ENCODE measurements at places on chromosomes 1 and 21.

DNA sequence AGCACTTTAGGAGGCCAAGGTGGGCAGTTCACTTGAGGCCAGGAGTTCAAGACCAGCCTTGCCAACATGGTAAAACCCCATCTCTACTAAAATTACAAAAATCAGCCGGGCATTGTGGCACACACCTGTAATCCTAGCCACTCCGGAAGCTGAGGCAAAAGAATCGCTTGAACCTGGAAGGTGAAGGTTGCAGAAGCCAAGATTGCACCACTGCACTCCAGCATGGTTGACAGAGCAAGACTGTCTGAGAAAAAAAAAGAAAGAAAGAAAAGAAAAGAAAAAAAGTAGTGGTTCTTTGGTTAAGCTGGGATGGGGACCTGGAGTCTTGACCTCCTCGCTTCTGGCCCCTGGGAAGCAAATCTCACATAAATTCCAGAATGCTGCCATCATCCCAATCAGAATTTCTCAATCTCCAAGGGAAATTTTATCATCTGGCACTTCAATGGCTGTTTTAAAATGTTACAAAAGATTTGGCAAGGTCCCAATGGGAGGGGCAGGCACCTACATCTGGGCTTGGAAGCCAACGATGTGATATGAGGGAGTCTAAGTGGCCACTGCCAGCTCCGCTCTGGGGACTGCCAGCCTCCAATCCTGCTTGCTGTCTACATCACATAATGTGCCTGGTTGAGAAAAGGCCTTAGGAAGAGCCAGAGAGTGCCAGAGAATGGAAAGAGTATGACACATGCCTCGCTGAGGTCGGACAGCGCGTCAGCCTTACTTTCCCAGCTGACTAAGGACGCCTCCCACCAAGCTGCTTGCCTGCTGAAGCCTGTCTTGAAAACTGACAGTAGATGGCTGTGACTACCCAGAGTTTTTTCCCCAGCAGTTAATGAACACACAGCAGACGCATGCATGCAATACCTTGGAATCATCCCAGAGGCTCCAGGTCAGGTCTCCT, 42.1 kb upstream of the SRP9 start:
- peak; percentile 75 for DNase-seq

GRCh38 chr1:24702511-24703293, 42.5 kb upstream of the CLIC4 start:
- peak; percentile 89 for DNase-seq

GRCh38 chr21:33035147-33035546, 9.4 kb downstream of the OLIG2 start:
- DNase-seq = no peak

GRCh38 chr1:35590476-35591040, 17.4 kb downstream of the TFAP2E start:
- DNase-seq = no peak

DNA sequence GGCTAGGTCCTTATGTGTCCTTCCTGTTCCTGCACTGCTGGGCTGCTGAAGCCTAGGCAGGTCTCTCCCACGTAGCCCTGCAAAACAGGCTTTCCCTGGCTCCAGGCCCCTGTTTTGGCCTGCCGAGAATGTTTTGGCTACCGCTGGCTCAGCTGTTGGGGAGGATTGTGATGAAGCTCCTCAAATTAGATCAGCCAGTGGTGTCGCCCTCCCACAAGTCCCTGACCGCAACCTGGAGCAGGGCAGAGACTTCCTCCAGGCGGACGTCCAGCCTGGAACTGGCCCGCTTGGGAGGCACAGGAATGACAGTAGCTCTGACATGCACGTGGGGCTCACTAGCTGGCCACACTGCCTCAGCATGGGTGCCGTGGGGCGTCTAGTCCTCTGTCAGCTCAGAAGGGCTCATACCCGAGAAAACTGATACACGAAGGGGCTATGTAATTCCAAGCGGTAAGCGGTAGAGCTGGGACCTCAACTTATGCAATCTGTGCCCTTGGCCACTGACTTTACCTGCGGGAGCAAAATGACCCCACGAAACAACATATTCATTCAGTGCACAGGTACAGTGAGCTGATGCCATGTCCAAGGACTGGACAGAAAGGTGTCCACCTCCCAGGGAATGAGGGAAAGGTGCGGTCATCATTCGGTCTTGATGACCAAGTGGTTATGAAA, 26.6 kb downstream of the DHRS3 start:
- DNase-seq = no peak

- no peak for DNase-seq
Measured at GRCh38 chr1:210691039-210691610, 362.4 kb downstream of the HHAT start.

- DNase-seq = no peak
Measured at GRCh38 chr1:117556976-117557375, 48.9 kb upstream of the TENT5C start.

GRCh38 chr1:205610036-205610435, 21.8 kb downstream of the ELK4 start:
- no peak for DNase-seq

- no peak for DNase-seq
Measured at GRCh38 chr1:77095236-77095635, 124.0 kb downstream of the PIGK start.

DNA sequence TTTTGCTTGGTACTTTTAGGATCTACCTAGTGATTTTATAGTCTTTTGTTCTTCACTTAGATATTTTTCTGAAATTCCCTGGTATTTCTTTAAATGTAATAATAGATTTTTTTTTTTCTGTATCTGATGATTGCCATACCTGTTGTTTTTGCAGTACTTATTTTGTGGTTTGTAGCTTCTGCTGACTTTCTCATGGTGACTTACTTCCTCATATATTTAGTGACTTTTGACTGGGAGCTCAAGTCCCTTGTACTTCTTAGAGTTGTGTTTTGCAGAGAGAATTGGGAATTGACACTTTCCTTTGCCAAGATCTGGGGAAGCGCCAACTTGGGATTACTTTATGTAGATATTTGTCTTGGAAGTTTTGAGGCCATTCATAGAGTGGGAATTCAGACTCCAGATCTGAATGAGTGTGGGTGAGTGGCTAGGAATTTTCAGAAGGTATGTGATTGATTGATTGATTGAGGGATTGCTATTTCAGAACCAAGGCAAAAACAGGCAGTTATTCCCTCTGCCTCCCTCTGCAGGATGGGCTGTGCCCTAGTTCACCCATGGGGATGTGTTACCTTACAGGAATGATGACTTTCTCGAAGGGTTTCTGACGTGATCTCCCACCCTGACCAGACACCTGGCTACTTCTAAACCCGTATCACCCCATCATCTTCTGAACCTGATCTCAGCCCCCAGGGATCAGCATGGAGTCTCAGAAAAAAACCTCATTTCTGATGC, 219.5 kb downstream of the URB2 start:
- no peak for DNase-seq

- DNase-seq = no peak
Measured at GRCh38 chr1:2840036-2840809, 38.7 kb upstream of the TTC34 start.

GRCh38 chr1:69993810-69994209, 211.6 kb downstream of the LRRC40 start:
- no peak for DNase-seq

DNA sequence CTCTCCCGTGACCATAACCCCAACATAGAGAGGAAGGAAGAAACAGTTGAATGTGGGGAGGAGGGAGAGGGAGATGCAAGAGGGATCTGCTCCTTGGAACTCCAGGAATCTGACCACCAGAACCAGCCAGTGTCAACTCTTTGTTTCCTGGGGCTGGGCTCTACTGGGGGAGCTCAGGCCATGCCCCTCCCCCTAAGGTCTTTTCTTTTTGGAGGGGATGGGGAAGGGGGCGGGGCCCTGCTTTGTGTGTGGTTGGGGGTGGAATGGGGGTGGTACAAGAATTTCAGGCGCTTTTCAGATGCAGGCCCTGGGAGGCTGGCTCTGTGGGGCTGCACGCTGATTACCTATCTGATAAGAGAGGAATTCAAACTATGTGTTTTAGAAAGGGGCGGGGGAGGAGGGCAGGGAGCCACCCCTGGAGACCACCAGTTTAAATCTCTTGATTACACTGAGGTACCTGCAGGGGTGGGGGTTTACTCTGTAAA, 8.3 kb downstream of the LIN28A start:
- no peak for DNase-seq

GRCh38 chr1:165364568-165365133, 8.1 kb upstream of the LMX1A start:
- peak; percentile 75 for DNase-seq

GRCh38 chr1:233613252-233614172, at the start of gene KCNK1:
Gene KCNK1, plus strand, starts transcription at chr1:233614106. Its CDS starts 66 bp downstream, at chr1:233614172.
- peak; percentile 91 for DNase-seq

DNA sequence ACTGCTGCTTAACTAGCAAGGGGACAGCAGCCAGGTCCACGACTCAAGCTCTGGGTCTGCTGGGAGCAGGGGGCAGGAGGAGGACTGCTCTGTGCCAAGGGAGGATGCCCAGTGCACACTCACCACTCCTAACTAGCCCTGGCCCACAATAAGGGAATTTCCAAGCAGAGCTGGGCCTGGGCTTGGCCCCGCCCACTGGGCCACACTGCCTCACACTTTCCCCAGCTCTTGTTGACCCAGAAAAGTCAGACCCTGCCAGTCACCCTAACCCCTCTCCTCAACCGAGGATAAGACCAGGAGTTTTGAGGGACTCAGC, 18.7 kb downstream of the SLC9A1 start:
- DNase-seq = no peak

- no peak for DNase-seq
Measured at GRCh38 chr1:153356392-153357075, 1.1 kb upstream of the S100A9 start.

- DNase-seq = peak; percentile 83
Measured at GRCh38 chr1:209585672-209586071, 2.2 kb downstream of the CAMK1G start.

Measured in right hindlimb (tissue), 1 donor.